ENCODE measurements at places on chromosomes 16 and 17.

- no peak for DNase-seq
Observed at GRCh38 chr17:80523956-80524712, 20.5 kb upstream of the RPTOR start.

GRCh38 chr17:14838567-14838966 is 426.6 kb downstream of the PMP22 start:
- DNase-seq, result no peak

DNA sequence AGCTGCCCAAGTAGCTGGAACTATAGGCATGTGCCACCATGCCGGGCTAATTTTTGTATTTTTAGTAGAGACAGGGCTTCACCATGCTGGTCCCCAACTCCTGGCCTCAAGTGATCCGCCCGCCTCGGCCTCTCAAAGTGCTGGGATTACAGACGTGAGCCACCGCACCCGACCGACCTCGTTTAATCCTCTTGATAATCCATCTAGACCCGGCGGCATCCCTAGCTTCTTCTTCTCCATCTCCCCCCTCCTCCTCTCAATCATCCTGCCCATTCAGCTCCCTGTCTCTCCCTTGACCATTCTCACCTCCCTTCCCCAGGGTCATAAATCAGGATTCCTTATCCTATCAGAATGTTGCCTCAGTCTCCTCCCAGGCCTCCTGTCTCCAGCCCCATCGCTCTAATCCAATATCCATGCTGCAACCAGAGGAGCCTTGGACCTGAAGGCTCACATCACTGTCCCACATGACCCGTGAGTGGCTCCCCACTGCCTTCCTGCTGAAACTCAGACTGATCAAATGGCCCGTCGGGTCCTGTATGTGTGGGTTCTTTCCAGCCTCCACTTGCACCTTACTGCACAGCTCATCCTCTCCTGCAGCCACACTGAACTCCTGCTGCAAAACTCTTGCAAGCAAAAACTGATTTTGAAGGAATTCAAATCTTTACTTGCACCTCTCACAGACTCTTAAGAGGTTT is 74.1 kb upstream of the CDH5 start:
- no peak for DNase-seq

GRCh38 chr17:78125976-78126894 is 2.3 kb downstream of the TMC6 start:
- no peak for DNase-seq

GRCh38 chr17:29526322-29526721 is 40.5 kb downstream of the ABHD15 start:
- DNase-seq, result no peak

DNA sequence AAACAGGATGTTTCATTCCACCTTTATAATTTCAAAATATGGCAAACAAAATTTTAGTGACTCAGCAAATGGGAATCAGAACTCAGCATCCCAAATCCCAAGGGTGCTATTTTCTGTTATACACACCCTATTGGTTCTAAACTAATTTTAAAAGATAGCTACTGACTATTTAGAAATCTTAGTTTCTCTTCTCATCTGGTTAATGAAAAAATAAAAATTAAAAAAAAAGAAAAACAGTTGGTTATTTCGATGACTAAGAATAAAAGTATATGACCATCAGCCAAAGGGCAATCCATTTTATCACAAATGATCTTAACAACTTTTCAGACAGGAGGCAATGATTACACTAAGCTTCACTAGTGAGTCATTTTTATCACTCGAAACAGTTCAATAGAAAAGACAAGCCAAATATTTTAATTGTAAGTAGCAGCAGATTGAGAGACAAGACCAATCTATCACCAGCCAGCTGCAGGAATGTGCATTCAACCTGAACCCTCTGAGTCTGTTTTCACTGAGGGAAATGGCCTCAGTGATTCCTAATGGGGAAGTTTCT is 15.2 kb downstream of the PHLPP2 start:
- no peak for DNase-seq

GRCh38 chr17:4623249-4623648 is 18.2 kb downstream of the ALOX15 start:
- no peak for DNase-seq

GRCh38 chr17:45855691-45856336 is 11.1 kb downstream of the SPPL2C start:
- DNase-seq, result no peak

GRCh38 chr16:68754084-68754792 is 17.1 kb downstream of the CDH1 start:
- no peak for DNase-seq

DNA sequence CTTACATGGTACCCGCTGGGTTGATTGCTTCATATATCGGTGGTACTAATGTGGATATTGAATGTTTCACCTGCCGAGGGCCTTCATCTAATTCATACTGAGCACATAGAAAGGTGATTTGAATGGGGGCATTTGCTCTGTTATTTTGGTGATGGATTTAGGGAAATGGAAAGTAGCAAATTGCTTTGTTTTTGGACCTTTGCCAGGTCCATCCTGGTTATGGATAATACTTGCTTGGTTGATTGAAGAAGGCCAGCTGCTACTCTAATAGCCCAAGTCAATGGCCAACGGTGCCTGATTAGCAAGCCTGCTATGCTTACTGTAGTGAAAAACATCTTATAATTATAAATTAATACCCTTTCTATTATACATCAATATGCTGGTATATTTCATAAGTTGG is 253.6 kb downstream of the CDH13 start:
- no peak for DNase-seq

DNA sequence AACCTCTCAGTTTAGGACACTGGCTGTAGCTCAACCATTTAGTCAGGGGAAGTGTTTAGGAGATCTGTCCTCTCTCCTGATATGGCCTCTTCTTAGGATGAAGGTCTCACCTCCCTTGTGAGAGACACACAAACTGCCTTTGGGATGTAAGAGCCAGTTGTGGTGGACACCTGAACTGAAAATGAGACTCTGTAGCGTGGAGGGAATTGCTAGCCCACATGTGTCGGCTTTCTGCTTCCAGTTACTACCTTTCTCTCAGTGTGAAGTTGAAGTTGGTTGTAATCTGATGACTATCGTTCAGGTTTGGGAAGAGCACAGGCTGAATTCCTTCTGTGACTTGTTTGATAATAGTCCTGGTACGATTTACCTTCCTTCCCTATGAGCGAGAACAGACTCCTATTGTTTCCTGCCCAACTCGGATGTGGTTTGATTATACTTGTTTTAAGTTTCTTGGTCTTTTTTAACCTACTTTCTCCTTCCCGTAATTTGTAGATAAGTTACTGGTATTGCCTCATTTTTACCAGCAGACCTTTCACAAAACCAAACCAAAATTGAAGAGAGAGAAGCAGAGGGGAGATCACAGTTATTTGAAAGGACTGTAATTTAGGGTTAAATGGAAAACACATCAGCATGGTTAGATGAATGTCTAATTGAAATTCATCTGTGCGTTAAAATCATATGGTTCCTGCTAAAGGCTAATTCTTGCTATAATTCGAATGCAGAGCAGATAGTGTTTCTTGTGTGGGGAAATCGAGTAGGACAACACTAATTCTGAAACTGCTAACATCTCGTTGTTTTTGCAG is 43.2 kb downstream of the CLEC16A start:
- no peak for DNase-seq

DNA sequence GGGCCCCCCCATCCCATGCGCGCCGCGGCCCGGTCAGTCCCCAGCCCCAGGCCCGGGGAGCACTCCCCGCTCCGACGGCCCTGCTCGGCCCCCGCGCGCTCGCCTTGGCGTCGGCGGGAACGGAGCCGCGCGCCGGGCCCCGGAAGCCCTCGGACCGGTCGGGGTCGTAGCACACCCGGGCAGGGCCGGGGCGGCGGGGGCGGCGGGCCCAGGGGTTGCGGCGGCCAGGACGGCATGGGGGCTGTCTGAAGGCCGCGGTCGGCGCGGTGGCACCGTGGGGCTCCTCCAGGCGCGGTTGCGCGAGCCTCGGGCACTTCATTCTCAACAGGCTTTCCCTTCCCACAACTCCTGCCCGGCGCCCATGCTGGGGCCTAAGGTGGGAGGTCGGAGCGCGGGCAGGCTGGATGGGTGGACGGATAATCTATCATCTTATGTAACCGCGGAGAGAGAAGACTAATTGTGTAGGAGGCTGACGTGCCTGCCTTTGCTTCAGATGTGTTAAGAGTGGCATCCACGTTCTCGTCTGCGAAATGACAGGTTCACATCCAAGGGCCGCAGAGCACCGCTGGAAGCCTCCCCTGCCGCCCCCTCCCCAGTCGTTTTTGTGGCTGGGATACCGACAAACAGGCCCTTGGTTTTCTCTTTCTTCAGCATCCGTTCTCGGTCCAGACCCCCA is 708 bp downstream of the BAIAP2 start:
- DNase-seq, result no peak

DNA sequence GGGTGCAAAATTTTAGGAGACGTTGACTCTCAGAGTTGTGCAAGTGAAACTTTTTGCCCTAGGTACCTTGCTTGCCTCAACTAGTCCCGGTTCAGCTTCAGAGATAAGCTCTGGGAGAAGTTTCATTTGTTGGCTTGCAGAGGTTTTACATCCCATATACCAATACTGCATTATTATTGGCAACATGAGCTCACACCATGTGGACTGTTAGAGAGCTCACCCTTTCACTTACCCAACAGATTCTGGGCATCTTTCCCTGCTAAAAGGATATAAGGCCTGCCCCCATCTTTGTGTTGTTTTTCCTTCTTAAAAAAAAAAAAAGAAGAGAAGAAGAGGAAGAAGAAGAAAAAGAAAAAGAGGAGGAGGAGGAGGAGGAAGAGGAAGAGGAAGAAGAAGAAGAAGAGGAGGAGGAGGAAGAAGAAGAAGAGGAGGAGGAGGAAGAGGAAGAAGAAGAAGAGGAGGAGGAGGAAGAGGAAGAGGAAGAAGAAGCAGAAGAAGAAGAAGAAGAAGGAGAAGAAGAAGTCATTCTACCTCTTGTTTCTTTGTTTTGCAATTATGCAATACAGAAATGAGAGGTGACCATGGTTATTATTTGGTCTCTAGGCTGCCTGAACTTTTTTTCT is 292.6 kb upstream of the IRX3 start:
- DNase-seq, result no peak

GRCh38 chr16:83813823-83814658 is 6.3 kb downstream of the HSBP1 start:
- peak; percentile 37 for DNase-seq

GRCh38 chr17:50064253-50065001 is 8.5 kb downstream of the ITGA3 start:
- DNase-seq, result no peak

DNA sequence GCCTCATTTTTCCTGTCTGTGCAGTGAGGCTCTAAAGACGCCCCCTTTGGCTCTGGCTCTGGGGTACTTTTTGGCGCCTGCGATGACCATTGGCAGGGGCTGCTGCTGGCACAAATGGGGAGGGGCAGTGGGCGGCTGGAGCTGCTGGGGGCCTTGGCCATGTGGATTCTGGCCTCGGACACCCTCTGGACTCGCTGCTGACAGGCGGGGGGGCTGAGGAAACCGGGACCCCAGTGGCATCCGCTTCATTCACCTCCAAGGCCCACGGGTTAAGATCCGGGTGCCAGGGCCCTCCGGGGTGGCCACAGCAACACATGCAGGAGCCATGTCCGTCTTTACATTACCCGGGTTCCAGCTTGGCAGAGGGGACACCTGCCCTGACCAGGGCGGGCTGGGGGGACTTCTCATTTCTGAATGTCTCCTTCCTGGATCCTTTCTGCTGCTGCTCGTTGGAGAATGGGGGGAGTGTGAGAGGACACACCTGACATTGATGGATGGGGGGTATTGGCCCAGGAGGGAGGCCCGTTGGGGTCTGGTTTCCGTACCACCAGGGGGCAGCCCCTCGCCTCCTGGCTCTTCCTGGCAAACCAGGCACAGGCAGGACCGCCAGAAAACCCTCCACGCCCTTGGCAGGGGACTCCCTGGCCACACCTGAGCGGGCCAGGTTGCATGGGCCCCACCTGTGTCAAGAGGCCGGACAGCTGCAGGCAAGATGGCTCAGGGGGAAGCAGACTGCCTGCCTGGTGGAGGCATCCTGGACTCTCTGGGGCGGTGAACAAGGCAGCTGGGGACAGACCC is 21.8 kb downstream of the GSE1 start:
- no peak for DNase-seq

DNA sequence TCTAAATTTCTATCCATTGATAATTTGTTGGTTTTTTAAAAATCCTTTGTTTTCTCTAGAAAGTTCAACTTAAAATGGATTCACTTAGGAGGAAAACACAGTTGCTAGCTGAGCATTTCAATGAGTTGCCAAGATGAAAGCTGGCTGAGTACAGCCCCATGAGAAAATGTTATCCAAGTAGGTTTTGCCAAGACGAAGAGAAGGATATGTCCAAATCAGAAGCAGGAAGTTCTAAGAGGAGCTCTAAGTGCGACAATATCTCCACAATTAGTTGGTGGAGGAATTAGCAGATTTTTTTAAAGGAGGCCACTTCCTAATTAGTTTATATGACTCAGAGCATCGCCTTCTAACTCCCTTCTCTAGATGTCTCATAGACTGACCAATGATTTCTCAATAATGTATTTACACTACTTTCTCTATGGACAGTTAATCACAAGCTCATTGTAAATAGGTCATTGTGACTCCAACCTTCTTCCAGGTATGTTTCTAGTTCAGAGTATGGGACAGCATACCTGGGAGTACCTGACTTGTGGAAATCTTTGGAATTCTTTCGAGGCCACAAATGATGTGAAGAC is 873.3 kb upstream of the SOX9 start:
- DNase-seq, result no peak

- no peak for DNase-seq
Observed at GRCh38 chr17:44074231-44074910, 3.8 kb downstream of the G6PC3 start.
